Pulmonary artery endothelial cell (primary cell): ENCODE measurements at places on chromosomes 11 and 22. TPM values are rescaled to one million over a fixed set of nuclear protein-coding genes. Genes with fewer than 3 reads are reported as not detected.

GRCh38 chr11:125199915-125200314, 35.4 kb downstream of the PKNOX2 start:
- DNase-seq, result no peak

GRCh38 chr22:30205281-30206115, 41.1 kb downstream of the LIF start:
- DNase-seq, result no peak

DNA sequence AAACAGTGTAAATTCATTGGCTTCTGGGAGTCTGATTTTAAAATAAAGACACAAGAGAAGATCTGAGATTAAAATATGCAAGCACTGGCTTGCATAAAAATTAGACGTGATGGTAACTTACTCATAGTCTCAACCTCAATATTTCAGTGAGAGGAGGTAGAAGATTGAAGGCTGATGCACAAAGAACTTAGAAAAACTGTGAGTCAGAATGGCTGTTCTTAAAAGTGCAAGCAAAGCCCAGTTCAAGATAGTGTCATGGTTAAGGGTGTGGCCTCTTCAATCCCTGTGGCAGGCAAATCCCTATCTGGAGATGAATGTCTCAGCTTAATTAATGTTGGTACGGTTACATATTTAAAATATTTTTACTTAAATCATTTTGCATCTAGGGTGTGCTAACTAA, 33.6 kb upstream of the FIBIN start:
- no peak for DNase-seq

GRCh38 chr11:123246749-123247495, 51.9 kb upstream of the CLMP start:
- peak; percentile 27 for DNase-seq

DNA sequence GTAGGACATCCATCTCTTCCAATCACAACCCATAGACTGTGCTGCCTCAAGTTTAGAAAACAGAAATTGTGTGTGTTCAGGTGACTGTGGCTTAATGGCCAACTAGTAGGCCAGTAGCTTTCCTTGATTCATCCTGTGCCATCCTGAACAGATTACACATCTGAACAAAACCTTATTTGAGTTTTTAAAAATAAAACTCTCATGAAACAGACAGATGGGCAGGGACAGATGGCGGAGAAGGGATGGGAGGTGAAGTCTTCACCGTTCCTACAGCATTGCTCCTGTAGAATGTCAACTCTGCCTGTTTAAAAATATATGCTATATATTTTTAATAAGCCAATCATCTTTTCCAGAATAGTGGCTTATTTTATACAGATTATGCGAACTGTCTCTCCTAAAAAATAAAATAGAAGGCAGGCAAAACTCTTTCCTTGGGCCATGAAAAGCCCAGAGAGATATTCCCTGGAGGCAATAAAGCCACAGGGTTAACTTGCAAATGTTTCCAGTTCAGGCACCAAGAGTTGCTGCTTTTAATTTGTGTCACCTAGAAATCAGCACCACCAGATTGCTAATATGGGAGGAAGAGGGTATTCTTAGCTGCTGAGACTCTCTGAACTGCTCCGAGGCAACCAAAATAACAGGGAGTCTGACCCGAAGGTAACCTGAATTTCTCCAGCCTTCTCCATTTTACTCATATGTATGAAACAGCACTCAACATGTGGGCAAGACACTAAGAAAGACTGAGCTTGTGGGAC, 861.2 kb downstream of the OPCML start:
- no peak for DNase-seq

SLC43A3 gene
- total RNA-seq, result 48.0 and 74.0 TPM in 2 replicates

DNA sequence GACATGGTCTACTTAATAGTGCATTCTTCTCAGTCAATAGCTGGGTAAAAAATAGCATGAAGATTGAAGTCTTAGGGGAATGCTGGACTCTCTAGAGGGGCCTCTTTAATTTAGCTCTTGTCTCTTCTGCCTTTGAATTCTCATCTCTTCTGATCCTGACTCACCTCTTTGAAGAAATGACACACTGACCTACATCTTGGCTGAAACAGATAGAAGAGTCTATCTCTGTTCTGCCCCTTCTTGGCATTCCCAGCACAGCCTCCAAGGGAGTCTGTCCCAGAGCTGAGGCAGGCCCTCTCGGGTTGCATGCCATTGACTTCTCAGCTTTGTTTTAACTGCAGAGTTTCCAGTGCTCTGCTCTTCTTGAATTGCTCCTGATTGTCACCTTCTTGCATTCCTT, 55.7 kb downstream of the PTPRJ start:
- DNase-seq, result no peak

DNA sequence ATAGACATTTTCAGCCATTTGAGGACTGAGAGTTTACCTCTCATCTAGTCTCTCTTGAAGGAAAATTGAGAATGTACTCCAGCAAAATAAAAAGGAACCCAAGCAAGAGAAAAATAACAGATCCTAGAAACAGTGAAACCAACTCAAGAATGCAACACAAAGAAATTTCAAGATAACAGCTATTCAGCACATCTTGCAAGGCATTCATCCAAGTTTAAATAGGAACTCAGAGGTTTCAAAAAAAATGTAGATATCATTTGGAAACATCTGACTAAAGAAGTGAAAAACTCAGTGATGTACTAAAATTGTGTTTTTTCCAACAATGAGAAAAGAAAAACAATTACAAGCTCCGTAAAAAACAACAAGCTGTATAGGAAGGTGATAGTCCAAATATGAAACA, 76.4 kb downstream of the TMEM135 start:
- no peak for DNase-seq

DNA sequence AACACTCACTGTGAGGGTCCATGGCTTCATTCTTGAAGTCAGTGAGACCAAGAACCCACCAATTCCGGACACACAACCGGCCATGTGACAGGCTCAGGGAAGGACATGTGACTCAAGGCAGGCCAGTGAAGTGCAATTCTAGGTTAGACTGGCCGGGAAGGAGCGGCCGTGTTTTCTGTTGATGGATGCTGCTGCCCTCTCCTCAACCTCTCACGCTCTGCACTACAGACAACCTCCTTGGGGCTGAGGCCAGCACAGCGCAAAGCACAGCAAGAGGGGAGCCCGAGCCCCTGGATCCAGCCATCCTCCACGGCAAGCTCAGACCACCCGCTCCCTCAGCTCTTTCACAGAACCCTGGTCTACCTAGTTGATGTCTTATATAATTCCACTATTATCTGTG, 2.8 kb downstream of the NUDT8 start:
- DNase-seq, result no peak

CRYAB gene
- total RNA-seq, result 0.33 and 2.7 TPM in 2 replicates

DNA sequence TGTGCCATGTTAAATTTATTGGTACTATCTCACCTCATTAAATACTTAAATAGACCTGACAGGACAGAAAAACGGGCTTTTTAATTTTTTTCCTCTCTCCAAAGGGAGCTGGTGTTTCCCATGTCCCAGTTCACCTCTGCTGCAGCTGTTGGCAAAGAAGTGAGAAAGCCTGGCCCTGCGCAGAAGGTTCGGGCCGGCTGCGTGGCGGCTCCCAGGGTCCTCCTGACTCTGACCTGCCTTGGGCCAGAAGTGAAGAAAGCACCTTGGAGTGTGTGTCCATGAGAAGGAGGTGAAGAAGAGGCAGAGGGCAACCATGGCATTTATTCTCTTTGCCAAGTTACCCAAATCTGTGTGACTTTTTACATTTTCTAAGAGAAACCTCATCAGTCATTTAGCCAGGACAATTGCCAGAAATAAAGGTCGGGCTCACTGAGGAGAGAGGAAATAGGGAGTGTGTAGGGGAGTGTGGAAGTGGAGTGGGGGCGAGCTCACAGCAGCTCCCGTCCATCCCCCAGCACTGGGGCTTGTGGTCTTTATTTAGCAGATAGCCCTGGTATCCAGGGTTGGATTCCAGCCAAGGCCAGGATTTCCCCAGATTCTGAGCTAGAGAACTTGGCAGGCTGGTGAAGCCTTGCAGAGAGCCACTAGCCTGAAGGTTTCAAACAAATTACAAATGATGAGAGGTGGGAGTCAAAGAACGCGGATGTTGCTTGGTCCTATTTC, 102.4 kb upstream of the CADM1 start:
- no peak for DNase-seq

GRCh38 chr22:30234786-30235470, 11.6 kb downstream of the LIF start:
- no peak for DNase-seq

DNA sequence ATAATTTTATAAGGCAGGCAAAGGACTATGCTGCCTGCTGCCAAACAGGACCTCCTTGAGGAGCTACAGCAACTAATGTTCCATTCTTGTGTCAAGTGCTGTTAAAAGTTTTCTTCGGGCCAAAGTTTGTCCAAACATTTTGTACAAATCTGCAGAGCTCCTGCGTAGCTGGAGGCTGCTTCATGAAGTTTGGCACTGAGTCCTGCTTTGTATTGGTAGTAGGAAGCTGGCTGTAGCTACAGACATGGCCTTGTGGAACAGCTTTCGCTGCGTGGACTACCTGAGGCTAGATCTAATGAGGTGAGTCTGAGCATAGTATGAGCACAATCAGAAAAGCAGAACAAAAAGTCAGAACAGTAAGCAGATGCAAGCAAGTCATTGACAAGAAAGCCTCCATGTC, 528.1 kb downstream of the DLG2 start:
- no peak for DNase-seq

TSPAN18 gene
- total RNA-seq, result 11.1 and 11.5 TPM in 2 replicates

GRCh38 chr22:21832291-21833290, 34.9 kb downstream of the MAPK1 start:
- no peak for DNase-seq

GRCh38 chr11:64608636-64609035, 17.6 kb downstream of the SLC22A12 start:
- no peak for DNase-seq

DNA sequence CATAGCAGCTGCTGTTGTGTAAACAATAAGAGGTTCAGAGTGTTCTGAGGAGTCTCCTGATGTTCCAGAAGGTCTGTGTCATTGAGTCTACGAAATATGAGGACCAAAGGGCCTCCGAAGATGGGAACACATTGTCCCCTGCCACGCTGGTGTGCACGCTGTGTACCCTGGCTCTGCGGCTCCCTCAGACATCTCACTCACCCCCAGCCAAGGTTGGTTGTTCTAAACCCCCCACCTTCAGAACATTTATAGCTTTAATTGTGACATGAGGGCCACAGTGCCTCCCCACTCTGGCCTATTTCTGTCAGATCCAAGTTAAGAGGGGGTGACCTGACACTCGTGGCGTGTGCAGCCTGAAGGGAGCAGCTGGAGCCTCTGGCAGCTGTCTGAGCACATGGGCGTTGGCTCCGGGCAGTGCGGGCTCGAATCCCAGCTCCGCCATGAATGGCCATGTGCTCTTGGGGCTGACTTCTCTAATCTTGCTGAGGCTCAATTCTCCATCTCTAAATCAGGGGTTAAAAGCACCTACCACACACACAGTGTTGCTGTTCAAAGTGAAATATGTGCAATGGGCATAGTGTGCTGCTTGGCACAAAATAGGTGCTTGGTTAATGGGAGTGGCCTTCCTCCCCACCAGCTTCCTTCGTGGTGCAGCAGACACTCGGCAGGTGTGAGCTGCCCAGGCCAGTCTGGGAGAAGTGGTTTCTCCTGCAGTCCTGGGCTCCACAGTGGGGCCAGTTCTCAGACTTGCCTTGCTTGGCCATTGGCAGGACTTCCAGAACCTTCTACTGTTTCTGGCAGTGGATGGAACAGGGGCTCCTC, 39.7 kb upstream of the MICAL2 start:
- DNase-seq, result no peak

GRCh38 chr11:121368364-121369240, 76.0 kb downstream of the SC5D start:
- DNase-seq, result no peak

- DNase-seq, result no peak
Measured at GRCh38 chr11:18720808-18721560, 5.0 kb downstream of the IGSF22 start.

MRPL49 gene
- total RNA-seq, result 52.2 and 58.2 TPM in 2 replicates

RFPL3 gene
- not detected in 2 replicates for total RNA-seq

GRCh38 chr11:73386016-73386415, 9.8 kb downstream of the RELT start:
- no peak for DNase-seq

CNGA4 gene
- total RNA-seq, result not detected in 2 replicates

GRCh38 chr11:111194860-111195568, 50.5 kb upstream of the POU2AF2 start:
- no peak for DNase-seq
